Brain microvascular endothelial cell (primary cell): ENCODE measurements at places on chromosomes 12 and 14.

DNA sequence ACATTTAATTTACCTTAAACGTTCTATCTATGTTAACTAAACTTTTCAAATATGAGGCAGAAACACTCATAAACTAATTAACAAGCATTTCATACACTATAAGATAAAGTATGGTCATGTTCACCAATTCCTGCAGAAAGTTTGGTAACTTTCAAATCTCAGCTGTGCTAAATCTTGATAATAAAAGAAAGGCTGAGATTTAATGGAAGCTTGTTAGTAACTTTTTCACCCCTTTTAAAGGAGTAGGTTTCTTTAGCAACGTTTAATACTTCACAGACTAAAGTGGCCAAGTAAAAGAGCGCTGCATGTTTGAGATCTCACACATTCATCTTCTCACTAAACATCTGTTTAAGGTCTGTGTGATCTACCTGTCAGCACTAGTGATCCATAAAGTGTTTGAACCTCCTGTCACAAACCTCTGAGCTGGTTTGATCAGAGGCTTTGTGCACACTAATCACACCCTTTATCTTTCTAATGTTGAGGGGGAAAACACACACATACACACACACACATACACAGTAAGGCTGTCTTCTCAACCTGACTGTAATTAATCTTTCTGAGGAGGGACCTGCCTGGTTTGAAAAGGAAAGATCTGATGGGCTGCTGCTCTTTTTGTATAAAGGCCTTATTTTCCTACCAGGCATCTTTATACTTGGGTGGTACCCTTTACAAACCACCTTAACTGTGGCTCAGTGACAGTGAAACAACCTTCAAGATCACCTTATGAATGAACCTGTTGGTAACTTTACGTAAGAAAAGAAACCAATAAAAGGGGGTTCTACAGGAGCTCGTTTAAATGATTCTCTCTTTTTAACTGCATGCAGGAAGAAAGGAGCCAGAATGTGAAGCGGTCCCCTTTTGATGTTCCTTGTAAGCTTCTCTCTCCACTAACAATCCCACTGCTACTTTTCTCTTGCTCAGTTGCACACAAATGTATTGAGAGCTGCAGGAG lies 244.2 kb downstream of the SOX5 start:
- DNase-seq: no peak

GRCh38 chr12:80867941-80868340 lies 69.8 kb downstream of the LIN7A start:
- no peak for DNase-seq

DNA sequence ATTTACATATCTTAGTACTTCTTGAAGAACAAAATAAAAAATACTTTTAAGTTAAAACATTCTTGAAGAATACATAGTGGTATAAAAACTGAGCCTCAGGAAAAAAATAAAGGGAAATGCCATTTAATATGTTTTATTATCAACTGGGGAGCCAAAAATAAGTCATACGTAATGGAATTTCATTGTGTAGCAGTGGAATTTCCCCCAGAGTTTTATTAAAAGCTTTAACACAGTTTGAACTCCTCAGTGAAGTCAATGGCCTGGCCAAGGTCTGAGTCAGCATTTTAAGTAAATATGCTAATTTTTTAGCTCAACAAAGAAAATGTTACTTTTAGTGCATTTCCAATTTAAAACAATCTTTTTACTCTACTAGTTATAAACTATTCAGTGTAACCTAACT lies 350.1 kb upstream of the ATP2B1 start:
- DNase-seq: peak; percentile 65

- DNase-seq: no peak
Measured at GRCh38 chr12:85357609-85358008, 77.6 kb downstream of the ALX1 start.

- no peak for DNase-seq
Measured at GRCh38 chr14:51939226-51939625, 50.1 kb upstream of the RTRAF start.

GRCh38 chr12:124906606-124907261 lies 7.7 kb downstream of the UBC start:
- DNase-seq: peak; percentile 95

DNA sequence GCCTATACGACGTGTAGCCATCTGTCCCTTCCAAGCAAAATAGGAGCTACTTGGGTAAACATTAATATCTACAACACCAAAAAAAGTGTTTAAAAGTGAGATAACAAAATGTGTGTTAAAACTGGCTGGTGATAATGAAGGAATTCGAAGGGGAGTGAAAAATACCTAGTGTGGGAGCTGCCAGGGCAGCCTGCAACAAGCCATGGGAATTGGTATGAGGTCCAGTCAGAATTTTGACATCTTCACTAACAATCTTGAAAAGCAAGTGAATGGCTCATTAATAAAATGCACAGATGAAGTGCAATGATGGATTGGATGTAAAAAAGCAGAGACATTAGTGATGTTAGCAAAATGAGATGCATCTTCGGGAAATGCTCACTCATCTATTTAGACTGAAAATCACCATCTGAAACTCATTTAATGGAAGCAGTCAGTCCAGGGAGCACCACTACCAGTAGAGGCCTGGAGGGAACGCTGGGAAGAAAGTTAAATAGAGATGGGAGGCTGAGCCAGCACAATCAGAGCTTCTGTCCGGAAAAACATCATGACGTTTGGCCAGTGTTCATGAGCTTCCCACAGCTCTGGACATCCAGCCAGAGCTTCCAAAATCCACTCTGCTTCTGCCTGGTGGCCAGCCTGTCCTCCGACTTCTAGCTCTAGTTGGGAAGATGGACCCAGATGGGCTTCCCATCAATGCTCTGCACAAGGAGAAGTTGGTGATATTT lies 405.0 kb upstream of the TMTC1 start:
- no peak for DNase-seq

- DNase-seq: no peak
Measured at GRCh38 chr14:48435221-48435620, 759.8 kb upstream of the MDGA2 start.

DNA sequence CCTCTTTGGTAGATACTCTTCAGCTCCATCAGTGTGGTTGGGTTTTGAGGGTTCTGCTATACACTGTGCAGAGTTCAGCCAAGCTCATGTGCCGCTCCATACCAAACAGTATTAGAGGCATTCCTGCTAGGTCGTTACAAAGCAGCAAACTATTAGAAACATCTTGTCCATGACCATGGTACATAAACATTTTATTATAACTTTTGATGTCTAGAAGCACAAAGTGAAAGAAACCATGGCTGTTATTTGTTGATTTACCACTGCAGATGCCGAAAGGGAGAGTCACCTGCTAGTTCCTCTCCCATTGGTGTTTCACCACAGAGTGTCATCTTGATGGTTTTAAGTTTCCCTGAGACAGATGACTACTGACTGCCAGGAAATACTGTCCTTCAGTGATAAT lies 242.0 kb downstream of the ADAMTS20 start:
- DNase-seq: peak; percentile 81

DNA sequence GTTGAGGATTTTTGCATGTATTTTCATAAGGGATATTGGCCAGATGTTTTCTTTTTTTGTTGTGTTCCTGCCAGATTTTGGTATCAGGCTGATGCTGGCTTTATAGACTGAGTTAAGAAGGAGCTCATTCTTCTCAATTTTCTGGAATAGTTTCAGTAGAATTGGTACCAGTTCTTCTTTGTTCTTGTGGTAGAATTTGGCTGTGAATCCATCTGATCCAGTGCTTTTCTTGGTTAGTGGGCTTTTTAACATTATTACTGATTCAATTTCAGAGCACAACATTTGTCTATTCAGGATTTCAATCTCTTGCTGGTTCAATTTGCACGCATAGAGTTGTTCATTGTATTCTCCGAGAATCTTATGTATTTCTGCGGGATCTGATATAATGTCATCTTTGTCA lies 136.5 kb upstream of the FOXG1 start:
- no peak for DNase-seq

GRCh38 chr14:44279357-44279756 lies 227.7 kb downstream of the FSCB start:
- DNase-seq: no peak

DNA sequence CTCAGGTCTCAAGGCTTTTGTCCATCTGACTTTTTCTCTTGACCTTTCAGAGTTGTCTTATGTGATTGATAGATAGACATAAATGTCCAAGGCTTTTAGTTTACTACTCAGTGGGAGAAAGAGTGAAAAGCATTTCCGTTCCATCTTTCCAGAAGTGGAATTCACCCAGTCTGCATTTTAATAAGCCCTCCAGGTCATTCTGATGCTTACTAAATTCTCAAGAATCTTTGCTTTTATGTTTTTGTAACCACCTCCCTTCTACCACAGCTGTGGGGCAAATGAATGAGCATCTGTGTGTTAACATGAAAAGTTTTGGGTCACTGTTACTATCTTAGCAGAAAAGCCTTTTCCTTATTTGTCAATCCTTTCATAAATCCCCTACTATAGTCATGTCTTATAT lies 251.4 kb downstream of the LRIG3 start:
- DNase-seq: peak; percentile 49

DNA sequence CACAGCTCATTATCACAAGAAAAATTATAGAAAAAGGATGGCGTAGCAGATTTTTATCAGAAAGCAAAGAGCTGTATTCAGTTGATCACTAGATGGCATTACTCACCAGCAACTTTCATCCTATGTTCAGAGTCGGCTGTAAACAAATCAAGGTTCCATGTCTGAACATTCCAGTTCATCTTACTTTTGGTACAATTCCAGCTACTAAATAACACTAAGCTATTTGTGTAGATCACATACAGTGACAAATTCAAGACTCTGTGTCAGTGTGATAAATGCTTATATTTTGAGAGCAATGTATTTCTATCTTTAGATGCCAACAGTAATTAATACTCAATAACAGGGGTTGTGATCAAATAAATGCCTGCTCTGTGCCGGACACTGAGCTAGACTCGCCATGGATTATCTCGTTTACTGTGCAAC lies 30.1 kb downstream of the NRDE2 start:
- peak; percentile 45 for DNase-seq

DNA sequence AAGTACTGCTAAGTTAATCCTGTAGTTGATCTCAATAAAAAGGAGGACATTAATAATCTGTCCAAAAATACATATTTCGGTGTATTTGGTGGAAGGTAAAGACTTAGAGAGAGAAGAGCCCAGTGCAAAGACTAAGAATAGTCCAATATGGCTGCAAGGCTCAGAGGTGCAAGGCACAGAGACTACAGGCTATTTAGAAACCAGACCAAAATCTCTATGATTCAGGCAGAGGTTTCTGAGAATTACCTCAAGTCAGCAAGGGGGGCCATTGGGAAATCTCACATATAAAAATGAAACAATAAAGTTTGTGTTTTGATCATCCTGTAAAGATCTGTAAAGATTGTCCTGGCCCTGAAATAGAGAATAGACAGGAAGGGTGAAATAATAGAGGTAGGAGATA lies 1173.0 kb downstream of the VRK1 start:
- DNase-seq: no peak

GRCh38 chr12:111759271-111759670 lies 7.5 kb upstream of the ALDH2 start:
- no peak for DNase-seq

- DNase-seq: no peak
Measured at GRCh38 chr14:23215421-23215820, 22.3 kb upstream of the RNF212B start.

DNA sequence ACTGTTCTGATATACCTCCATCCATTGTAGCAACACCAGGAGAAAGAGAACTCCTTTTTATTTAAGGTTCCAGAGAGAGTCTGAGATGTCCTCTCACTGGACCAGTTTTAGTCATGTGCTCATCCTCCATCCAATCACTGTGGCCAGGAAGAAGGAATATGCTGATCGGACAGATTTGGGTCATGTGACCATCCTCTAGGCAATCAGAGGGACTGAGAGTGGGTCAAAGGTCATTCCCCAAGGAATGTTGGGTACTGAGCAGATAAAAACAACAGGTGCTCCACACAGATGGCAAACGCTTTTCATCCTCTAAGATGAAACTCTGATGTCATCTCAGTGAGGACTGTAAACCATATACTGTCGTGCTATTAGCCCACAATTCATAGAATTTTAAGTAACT lies 28.8 kb upstream of the RPH3A start:
- no peak for DNase-seq

GRCh38 chr12:27498149-27498548 lies 25.9 kb upstream of the PPFIBP1 start:
- DNase-seq: no peak

GRCh38 chr12:1347294-1347693 lies 247.1 kb downstream of the FBXL14 start:
- no peak for DNase-seq

DNA sequence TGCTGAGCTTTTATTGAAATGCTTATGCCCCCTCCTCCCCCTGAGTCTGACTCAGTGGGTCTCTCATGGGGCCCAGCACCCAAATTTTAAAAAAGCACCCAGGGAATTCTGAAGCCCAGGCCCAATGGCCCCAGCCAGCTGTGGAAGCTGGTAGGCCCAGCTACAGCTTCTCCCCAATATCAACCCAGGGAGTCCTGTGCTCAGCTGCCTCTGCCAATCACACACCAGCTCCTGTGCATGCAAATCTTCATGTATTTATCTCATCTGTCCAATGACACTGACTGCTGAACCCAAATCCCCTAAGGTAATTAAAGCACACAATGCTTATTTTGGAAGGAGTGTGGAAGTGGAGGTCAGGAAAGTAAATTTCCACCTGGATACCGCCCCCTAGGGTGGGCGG lies 76.3 kb downstream of the CCDC88C start:
- DNase-seq: no peak

DNA sequence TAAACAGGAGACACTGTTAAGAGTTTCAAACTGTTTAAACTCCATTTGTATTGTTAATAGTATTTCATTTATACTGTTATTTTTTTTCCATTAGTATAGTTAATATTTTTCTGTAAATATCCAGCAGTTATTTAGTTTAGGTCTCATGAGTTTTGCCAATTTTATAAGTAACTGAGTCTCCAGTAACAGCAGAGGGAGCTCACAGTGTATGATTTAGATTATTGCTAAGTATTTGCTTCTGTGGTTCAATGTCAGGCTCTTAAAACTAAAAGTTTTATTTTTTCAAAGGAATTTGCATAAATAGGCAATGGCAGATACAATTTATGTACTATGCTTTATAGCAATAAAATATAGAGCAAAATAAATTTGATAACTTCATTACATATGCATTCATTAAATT lies 209.7 kb downstream of the ATXN7L3B start:
- DNase-seq: no peak

GRCh38 chr12:80837342-80837978 lies 100.3 kb downstream of the LIN7A start:
- peak; percentile 77 for DNase-seq

- no peak for DNase-seq
Measured at GRCh38 chr12:2675776-2676175, 119.0 kb upstream of the FKBP4 start.

DNA sequence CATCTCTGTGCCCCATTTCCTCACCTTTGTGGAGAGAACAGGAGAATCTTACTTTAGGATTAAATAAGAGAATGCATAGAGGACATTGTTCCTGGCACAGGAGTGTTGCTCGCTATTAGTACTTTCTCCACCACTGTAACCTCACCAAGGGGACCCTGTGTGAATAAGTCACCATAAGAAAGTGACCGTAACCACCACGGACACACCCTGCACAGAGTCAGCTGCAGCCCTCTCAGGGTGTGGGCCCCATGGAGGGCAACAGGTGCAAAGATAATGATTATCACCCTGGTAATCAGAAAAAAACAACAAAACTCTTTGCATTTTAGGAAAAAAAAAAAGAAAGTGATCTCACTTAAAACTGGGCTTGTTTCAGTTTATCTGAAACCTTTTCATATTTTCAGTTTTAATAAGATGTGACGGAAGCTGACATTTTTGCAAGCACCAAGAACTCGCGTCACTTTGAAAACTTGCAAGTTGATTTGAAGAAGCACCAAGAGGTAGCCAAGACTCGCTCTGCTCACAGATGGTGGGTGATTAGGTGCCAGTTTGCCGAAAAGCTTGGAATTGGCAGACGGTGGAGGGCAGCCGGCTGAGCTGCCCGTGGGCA lies 87.0 kb upstream of the VRK1 start:
- DNase-seq: no peak
